ENCODE measurements at places on chromosomes 4 and X. TPM values are rescaled to one million over a fixed set of nuclear protein-coding genes. Genes with fewer than 3 reads are reported as not detected.
A peak's percentile ranks its signal among the peaks of the same experiment; 100 is the strongest.

Gene STEEP1
- 19.9 TPM for total RNA-seq

Gene CENPI
- 24.6 TPM for total RNA-seq

Gene CTAG2
- total RNA-seq, result 21.0 TPM

DNA sequence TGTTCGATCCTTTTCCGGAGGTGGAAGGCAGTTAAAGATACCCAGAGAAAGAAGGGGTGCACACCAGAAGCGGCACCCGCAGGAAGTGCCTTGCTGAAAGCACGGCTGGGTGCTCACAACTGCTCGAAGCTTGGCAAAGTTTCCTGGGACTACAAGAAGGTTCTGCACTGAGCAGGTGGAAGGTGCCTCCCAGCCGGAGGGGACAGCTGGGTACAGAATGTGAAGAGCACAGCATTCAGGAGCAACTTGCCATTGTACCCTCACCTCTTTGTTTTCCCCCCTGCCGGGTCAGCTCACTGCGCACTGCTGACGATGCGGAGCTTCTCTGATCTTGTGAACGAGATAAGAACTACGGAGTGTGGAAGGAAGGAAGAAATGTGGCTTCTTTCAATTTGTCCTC lies 289.2 kb downstream of the FBXW7 start:
- H3K4me1 ChIP-seq, result peaks cover 12% of the 10 kb centered on the region
- H3K27ac ChIP-seq, result peak overlapping the region; percentile 13
- H3K27me3 ChIP-seq, result no peaks in the 10 kb centered on the region
- H3K4me3 ChIP-seq, result peak overlapping the region; percentile 36
- H3K36me3 ChIP-seq, result peaks cover 5% of the 10 kb centered on the region
- DNase-seq, result no peak

DNA sequence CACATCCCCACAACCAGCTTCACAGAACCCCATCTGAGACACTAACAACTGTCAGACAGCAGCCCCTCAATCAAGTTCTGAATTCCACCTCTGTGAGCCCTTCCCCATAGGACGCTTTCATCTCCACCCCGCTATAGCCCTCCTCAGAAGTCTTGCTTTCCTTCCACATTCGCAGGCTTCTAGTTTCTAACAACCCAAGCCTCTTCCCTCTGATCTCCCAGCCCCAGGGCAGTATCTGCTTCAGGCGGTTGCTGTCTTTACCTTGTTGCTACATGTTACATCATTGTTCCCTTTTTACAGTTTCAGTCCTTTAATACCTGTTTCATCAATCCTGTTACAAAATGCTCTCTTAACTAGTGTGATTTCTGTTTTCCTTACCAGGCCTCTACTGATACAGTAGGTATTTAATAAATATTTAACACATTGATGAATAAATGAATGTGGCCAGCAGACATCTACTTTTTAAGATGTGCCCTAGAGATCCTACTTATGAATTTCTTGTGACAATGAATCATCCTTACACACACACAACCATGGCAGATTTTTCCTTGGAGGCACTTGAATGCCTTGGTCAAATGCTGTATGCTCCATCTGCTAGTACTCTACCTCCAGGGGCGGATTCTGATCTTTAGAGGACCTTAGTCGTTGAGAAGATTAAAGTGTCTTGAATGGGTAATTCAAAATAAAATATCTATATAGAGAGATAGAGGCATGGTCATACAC lies 164.7 kb upstream of the SLIT2 start:
- no peaks in the 10 kb centered on the region for H3K36me3 ChIP-seq
- H3K4me1 ChIP-seq, result no peaks in the 10 kb centered on the region
- H3K27me3 ChIP-seq, result no peaks in the 10 kb centered on the region
- H3K4me3 ChIP-seq, result no peak overlapping the region

GRCh38 chrX:136147976-136148375 lies 643 bp downstream of the FHL1 start:
- peak overlapping the region; percentile 60 for H3K4me3 ChIP-seq
- H3K4me1 ChIP-seq, result peaks cover 17% of the 10 kb centered on the region
- H3K27ac ChIP-seq, result no peak overlapping the region
- no peaks in the 10 kb centered on the region for H3K36me3 ChIP-seq
- H3K27me3 ChIP-seq, result peaks cover 15% of the 10 kb centered on the region
- no peak for DNase-seq

GRCh38 chr4:95213366-95213765 lies 335.4 kb downstream of the UNC5C start:
- H3K4me1 ChIP-seq, result no peaks in the 10 kb centered on the region
- no peak for DNase-seq
- H3K36me3 ChIP-seq, result no peaks in the 10 kb centered on the region
- no peak overlapping the region for H3K27ac ChIP-seq
- peaks cover 4% of the 10 kb centered on the region for H3K27me3 ChIP-seq

Data from activated naive CD8-positive, alpha-beta T cell treated with anti-CD3 and anti-CD28 coated beads, Interleukin-2, amount 10 ng/mL, durations not matched to agents 7 days and 5 days (primary cell).